ENCODE measurements at places on chromosomes 2 and 18.

DNA sequence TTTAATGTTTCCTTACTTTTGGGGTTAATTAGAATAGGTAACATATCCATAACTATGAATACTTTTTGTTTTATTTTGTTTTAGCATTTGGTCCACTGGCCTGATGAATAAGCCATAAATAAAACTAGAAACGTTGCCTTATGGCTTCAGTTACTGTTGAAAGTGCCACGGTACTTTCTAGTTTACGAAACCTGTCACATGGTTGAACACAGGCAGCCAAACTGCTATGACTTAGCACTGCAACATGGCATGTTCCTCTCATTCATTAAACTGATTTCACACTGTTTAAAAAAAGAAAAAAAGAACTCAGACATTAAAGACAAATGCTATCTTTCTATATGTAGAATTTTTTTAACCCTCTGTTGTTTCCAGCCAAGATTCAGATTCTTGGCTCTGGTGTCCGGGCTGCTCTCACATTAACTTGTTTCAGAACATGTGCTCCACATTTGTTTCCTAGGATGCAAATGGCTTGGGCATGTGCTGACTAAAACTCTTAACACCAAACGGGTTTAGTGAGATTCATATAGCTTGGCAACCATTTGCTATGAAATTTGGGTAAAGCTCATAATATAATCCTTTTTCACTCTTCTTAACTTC lies 323.9 kb upstream of the RND3 start:
- DNase-seq, result no peak

- no peak for DNase-seq
Measured at GRCh38 chr2:222688917-222689316, 17.5 kb downstream of the MOGAT1 start.

DNA sequence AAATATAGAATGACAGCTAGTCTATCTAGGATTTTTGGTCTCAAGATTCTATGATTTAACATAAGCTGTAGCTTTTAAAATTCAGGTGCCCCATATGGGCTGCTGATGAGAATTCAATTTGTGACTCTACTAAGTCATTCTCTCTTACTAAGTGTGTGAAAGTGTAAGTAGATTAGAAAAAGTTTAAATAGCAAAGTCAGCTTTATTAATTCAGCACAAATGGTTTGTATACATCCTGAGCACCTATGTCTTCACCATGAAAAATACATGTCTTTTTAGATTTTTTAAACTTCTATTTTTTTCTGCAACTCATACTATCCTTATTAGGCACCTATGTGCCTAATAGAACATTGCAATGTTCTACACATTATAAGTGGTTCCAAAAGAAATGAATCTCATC lies 157.1 kb downstream of the METTL4 start:
- DNase-seq, result no peak

GRCh38 chr2:7573166-7573825 lies 656.1 kb downstream of the RNF144A start:
- DNase-seq, result no peak

- DNase-seq, result no peak
Measured at GRCh38 chr2:172179045-172179701, 76.5 kb upstream of the DLX2 start.

DNA sequence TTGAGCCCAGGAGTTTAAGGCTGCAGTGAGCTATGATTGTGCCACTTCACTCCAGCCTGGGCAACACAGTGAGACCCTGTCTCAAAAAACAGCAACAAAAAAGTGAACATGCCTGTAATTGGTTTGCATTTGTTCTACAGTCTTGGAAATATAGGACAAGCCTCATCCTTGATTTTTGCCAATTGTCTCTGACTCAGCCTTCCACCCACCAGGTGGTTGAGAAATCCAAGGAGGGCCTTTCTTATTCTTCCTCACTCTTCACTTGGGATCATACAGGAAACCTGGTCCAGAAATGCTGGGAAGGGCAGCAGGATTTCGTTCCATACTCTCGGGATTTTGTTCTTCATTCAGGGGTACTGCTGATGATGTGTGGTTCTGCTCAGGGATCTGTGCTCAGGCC lies 94.6 kb downstream of the CDC42EP3 start:
- DNase-seq, result no peak

GRCh38 chr2:143205106-143205764 lies 76.0 kb downstream of the ARHGAP15 start:
- DNase-seq, result no peak

DNA sequence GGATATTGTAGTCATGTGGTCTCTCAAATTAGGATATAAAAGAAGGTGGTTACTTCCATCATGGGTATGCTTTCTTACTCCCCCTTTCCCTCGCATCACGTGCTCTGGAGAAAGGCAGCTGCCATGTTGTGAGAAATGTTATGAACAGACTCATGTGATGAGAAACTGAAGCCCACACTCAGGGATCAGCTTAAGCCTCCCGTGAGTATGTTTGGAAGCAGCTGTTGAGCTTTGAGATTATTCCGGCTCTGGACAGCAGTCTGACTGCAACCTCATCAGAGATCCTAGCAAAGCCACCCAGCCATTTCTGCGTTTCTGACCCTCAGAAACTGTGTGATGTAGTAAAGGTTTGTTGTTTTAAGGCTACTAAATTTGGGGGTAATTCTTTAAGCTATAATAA lies 700.1 kb downstream of the ADCYAP1 start:
- DNase-seq, result no peak

GRCh38 chr18:46642561-46642960 lies 14.5 kb downstream of the LOXHD1 start:
- no peak for DNase-seq

- no peak for DNase-seq
Measured at GRCh38 chr2:187478719-187479118, 30.7 kb upstream of the CALCRL start.

DNA sequence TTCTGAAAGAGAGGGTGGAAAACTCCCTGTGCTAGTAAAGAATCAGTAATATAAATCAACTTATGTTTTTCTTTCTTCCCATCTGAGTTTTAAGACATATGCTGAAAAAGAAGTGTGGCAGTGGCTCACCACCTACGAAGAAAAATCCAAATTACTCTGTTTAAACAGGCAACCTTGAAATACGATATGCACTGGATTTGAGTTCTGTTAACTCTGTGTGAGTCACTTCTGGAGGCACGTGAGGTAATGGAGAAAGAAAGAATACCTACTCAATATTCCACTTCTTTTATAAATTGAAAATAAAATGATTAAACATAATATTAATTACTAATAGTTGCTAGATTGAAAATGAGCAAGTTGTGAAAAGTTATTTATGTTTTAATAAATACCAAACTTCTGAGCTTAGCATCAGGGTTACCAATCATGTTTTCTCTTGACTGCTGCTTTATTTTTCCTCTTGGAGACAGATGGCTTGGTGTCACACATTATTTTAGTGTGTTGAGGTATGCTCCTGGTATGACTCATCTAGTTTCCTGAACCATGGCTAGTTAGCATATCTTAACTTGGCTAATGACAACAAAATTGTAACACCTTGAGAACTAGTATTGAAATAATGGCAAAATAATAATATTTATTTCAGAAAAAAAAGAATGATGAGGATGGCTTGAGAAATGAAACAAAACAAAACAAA lies 1705.5 kb upstream of the PIK3C3 start:
- DNase-seq, result no peak

GRCh38 chr2:20504174-20504573 lies 57.3 kb downstream of the RHOB start:
- no peak for DNase-seq

- DNase-seq, result no peak
Measured at GRCh38 chr2:64904413-64905329, 84.5 kb upstream of the SLC1A4 start.

DNA sequence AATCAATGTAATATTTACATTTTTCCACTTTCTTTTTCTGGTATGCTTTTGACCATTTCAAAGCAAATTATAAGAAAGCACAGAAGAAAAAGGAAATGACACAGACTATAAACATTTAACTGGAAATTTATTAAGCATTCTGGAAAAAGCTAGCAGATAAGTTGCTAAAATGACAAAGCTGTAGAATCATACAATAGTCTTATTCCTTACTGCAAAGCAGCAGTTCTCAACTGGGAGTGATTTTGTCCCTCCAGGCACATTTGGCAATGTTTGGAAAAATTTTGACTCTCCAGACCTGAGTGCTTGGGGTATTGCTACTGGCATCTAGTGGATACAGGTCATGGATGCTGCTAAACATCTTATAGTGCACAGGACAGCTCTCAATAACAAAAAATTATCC lies 75.1 kb downstream of the MBD5 start:
- no peak for DNase-seq
